Right atrium auricular region (tissue), 2 donors: ENCODE measurements at places on chromosomes 7 and 10. TPM values are rescaled to one million over a fixed set of nuclear protein-coding genes. Genes with fewer than 3 reads are reported as not detected.

GRCh38 chr10:6617309-6618076, 37.4 kb upstream of the PRKCQ start:
- H3K4me1 ChIP-seq: no peaks in the 10 kb centered on the region
- no peaks in the 10 kb centered on the region for H3K27me3 ChIP-seq
- no peak for DNase-seq
- no peaks in the 10 kb centered on the region for H3K36me3 ChIP-seq
- H3K27ac ChIP-seq: no peak overlapping the region
- H3K4me3 ChIP-seq: no peak overlapping the region

GRCh38 chr7:44889086-44889781, 3.9 kb upstream of the PURB start:
- peaks cover 13% of the 10 kb centered on the region for H3K4me1 ChIP-seq
- DNase-seq: no peak
- H3K27me3 ChIP-seq: no peaks in the 10 kb centered on the region
- no peaks in the 10 kb centered on the region for H3K36me3 ChIP-seq
- no peak overlapping the region for H3K4me3 ChIP-seq

- H3K36me3 ChIP-seq: no peaks in the 10 kb centered on the region
- no peak overlapping the region for H3K4me3 ChIP-seq
- H3K27ac ChIP-seq: no peak overlapping the region
- no peak for DNase-seq
- no peaks in the 10 kb centered on the region for H3K27me3 ChIP-seq
- no peaks in the 10 kb centered on the region for H3K4me1 ChIP-seq
Measured at GRCh38 chr7:17672783-17673182, 267.5 kb downstream of the SNX13 start.

GRCh38 chr10:58608826-58609531, 96.3 kb downstream of the BICC1 start:
- no peak overlapping the region for H3K27ac ChIP-seq
- no peaks in the 10 kb centered on the region for H3K4me1 ChIP-seq
- no peak overlapping the region for H3K4me3 ChIP-seq

GRCh38 chr10:85741626-85742300, 624.8 kb downstream of the GRID1 start:
- no peaks in the 10 kb centered on the region for H3K4me1 ChIP-seq
- H3K27ac ChIP-seq: no peak overlapping the region
- H3K36me3 ChIP-seq: no peaks in the 10 kb centered on the region
- H3K4me3 ChIP-seq: no peak overlapping the region
- no peaks in the 10 kb centered on the region for H3K27me3 ChIP-seq

DNA sequence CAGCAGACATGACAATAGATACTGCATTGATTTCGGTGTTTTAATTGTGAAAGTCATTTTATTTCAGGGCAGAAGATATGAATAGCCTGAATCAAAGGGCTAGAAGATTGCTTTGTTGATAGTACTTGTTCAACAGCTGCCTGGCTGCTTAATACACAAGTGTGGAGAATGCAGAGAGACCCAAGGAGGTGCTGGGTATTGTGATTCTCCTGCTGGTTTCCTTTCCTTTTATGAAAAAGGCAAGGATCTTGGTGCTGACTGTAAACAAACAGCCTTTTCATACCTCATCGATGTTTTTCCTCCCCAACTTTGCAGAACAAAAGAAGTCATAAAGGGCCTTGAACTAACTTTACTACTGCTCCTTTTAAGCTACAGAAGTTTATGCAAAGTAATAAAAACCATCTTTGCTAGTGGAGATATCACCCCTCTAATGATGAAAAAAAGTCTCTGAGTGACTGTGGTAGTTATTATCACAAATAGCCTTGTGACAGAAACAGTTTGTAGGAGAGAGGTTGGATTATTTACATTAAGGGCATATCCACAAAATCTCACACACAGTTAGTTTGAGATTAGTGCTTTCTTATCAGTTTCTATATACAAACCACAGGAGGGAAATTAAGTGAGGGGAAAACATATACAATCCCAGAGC, 800.0 kb downstream of the LRMDA start:
- H3K4me3 ChIP-seq: no peak overlapping the region
- no peaks in the 10 kb centered on the region for H3K27me3 ChIP-seq
- no peak overlapping the region for H3K27ac ChIP-seq
- no peaks in the 10 kb centered on the region for H3K36me3 ChIP-seq

GRCh38 chr7:41755096-41755495, 52.2 kb upstream of the INHBA start:
- no peaks in the 10 kb centered on the region for H3K4me1 ChIP-seq
- no peak overlapping the region for H3K27ac ChIP-seq
- no peaks in the 10 kb centered on the region for H3K27me3 ChIP-seq
- no peak overlapping the region for H3K4me3 ChIP-seq
- no peak for DNase-seq

DNA sequence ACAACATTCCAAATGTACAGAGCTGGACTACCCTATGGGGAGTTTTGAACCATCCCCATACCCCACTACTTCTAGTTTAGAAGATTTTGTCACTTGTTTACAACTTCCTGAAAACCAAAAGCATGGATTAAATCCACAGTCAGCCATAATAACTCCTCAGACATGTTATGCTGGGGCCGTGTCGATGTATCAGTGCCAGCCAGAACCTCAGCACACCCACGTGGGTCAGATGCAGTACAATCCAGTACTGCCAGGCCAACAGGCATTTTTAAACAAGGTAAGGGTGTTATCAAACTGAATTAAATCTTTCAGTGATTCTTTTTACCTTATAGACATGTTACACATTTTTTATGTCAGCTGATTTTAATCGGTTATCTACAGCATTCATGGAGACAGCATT, 41.5 kb downstream of the AHR start:
- H3K27me3 ChIP-seq: no peaks in the 10 kb centered on the region
- H3K27ac ChIP-seq: no peak overlapping the region
- peaks cover 21% of the 10 kb centered on the region for H3K36me3 ChIP-seq
- no peak for DNase-seq
- no peaks in the 10 kb centered on the region for H3K4me1 ChIP-seq

DNA sequence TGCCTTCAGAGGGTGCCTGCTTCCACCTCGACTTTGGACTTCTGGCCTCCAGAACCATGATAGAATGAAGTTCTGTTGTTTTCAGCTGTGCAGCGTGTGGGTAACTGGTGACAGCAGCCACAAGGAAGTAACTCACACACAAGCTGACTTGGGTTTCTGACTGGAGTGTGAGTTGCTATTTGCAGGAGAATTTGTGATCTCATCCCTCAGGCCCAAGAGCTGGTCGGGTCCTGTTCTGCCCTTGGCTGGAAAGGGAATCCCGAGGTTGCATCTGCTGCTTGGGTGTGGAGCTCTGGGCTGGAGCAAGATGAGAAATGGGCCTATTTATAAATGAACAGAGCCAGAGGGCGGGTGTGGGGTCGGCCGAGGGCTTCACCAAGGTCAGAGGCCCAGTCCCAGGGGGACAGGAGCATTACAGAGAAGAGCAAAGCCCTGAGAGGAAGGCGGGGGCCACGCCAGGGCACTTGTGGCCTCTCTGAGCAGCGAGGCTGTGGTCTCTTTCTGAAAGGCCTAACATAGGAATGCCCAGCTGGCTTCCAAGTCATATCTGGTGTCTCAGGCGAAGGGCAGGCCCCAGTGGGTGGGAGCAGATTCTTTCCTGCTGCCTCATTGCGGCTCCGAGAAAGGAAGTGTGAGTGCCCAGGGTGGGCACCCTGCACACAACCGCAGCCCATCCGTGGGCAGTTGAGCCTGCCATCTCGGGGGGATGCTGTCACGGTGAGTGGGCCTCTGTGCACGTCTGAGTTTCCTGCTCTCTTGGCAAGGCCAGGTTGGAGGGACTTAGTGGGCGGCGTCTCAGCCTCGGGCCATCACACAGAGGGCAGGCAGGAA, 26.5 kb upstream of the C10orf71 start:
- peak overlapping the region; percentile 71 for H3K27ac ChIP-seq
- H3K4me1 ChIP-seq: no peaks in the 10 kb centered on the region
- no peak overlapping the region for H3K4me3 ChIP-seq
- no peaks in the 10 kb centered on the region for H3K27me3 ChIP-seq
- H3K36me3 ChIP-seq: no peaks in the 10 kb centered on the region
- DNase-seq: peak; percentile 58

The SH2B2 gene
- total RNA-seq: 1.3 TPM

The LRRN3 gene
- total RNA-seq: 66.7 TPM

The EBF3 gene
- 6.9 TPM for total RNA-seq

The RPEL1 gene
- not detected for total RNA-seq

The ACBD7 gene
- not detected for total RNA-seq

The PKD2L1 gene
- not detected for total RNA-seq

The SLC13A4 gene
- total RNA-seq: 0.12 TPM

The RAB18 gene
- 31.1 TPM for total RNA-seq

The LLCFC1 gene
- total RNA-seq: not detected

The OR9A2 gene
- not detected for total RNA-seq
